ENCODE measurements at places on chromosomes 13 and 19.

- no peak for DNase-seq
These were observed 6.2 kb downstream of the TMTC4 start for GRCh38 chr13:100668408-100668807.

DNA sequence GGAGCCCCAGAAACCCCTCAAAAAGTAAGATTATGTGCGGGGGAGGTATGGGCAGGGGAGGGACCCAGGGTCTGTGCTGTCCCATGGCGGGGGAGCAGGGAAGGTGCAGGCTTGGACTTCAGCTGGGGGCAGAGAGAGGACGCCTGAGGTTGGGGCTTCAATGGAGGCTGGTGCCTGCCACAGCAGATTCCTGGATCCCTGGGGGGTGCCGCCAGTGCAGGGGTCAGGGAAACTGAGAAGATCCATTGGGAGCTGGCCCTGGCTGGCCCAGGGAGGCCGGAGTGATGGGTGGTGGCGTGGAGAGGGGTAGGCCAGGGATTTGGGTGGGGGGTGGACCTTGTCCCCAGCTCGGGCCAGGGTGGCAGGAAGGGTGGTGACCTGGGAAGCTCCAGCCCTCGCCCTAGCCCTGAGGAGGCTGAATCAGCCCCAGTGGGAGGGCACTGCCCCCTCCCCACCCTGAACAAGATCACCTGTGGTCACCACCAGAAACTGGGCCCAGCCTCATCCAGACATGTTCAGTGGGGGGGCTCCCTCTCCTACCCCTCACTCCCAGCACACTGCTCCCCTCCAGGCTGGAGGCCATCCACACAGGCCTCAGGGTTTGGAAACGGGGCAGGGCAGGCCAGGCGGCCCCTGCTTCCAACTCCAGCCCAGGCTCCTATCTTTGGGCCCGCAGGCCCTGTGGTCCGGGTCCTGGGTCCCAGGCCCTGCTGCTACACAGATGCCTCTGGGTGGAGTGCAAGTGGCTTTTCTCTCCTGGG lies 1.4 kb downstream of the NKPD1 start:
- no peak for DNase-seq

- DNase-seq: no peak
These were observed 20.1 kb upstream of the ZNRF4 start for GRCh38 chr19:5434970-5435641.

GRCh38 chr13:80341101-80341755 lies at the start of gene SPRY2:
TSS of gene SPRY2 (minus strand) at chr13:80341126. CDS start at chr13:80337705, 3,421 bp downstream.
- DNase-seq: peak; percentile 61
